ENCODE measurements at places on chromosomes 3 and 15.

DNA sequence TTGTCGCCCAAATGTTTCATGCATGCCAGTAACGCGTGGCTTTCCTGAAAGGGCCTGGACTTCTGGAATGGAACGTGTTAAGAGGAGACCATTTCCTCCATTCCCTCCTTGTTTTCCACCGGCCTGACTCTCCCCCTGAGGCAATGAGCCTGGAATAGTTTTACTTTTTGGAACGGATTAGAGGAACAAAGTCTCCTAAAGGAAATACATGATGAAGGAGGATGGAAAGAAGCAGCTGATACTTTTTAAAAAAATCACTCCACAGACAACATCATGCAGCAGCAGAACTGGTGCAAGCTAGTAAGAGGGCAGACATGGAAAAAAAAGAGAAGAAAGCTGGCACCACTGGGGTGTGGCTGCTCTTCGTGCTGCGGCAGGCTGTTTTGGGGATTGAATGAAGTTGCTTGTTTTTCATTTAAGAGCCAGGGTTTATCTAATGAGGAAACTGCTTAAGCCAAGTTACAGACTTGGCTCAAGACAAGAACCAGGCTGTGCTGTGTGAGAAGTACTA lies 3.6 kb upstream of the KBTBD12 start:
- DNase-seq = no peak

DNA sequence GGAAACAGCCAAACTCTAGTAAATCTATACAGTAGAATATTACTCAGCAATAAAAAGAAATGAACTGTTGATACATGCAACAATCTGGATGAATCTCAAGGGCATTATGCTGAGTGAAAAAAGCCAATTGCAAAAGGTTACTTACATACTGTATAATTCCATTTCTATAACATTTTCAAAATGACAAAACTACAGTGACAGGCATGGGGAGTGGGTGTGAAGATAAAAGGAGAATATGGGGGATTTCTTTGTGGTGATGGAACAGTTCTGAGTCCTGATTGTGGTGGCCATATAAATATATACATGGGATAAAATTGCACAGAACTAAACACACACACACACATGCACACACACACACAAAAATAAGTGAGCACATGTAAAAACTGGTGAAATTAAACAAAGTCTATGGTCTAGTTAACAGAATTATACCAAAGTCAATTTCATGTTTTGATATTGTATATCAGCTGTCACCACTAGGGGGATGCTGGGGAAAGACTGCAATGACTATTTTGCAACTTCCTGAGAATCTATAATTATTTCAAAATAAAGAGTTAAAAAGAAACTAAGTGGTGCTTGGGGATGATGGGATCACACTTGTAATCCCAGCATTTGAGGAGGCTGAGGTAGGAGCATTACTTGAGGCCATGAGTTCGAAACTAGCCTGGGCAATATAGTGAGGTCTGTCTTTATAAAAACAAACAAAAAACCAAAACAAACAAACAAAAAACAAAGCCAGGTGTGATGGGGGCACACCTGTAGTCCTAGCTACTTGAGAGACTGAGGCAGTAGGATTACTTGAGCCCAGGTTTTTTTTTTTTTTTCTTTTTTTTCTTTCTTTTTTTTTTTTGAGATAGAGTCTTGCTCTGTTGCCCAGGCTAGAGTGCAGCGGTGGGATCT lies 66.0 kb downstream of the SPTSSB start:
- DNase-seq = no peak

DNA sequence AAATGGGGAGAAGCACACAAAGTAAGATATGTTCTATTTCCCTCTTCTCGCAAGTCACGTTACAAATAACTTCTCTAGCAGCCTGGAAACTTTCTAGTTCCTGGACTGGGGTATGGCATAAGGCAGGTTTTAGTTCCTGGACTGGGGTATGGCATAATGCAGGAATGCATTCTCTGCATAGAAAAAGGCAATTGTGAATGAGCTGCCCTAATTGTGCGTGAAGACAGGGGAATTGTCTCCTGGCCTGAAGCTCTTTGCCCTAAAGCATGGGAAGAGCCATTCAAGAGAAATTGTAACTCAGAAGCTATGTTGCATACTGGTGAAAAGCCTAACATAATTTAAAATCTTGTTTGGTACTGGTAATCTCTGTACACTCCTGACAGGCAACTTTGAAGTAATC lies 54.3 kb upstream of the CBLB start:
- DNase-seq = no peak

GRCh38 chr3:88616413-88616812 lies 466.7 kb downstream of the C3orf38 start:
- no peak for DNase-seq

DNA sequence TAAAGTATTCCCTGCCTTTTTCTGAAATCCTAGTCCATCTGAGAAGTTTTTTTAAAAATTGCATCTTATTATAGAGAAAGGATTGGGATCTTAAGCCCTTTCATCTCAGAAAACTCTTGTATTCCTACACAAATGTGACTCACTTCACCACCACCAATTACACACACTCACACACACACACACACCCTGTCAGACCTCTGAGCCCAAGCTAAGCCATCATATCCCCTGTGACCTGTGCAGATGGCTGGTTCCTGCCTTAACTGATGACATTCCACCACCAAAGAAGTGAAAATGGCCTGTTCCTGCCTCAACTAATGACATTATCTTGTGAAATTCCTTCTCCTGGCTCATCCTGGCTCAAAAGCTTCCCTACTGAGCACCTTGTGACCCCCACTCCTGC lies 1181.9 kb downstream of the ROBO2 start:
- DNase-seq = no peak

All from stimulated activated CD8-positive, alpha-beta memory T cell treated with anti-CD3 and anti-CD28 coated beads, Interleukin-7, amount 100 ng/mL, for 24 hours (primary cell).